ENCODE measurements at places on chromosomes 6 and 20.

DNA sequence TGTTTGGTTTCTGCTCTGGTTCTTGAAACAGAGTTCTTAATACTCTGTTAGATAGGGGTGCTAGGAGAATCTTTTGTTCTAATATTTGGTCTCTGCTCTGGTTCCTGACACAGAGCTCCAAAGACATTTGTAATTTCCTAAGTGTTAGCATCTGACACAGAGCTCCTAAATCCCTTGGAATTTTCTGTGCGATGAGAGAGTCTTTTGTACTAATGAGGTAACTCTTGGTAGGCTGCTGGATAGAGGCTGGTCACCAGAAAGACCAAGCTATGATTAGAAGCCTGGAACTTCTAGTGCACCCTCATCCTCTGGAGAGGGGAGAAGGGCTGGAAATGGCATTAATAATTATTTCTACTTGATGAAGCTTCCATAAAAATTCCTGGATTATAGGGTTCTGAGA is 7.7 kb upstream of the CD109 start:
- DNase-seq, result no peak

GRCh38 chr6:108609276-108609769 is 48.6 kb downstream of the FOXO3 start:
- DNase-seq, result no peak

GRCh38 chr6:133218852-133219251 is 22.3 kb upstream of the EYA4 start:
- no peak for DNase-seq

GRCh38 chr6:148677594-148678476 is 69.0 kb upstream of the UST start:
- DNase-seq, result no peak

DNA sequence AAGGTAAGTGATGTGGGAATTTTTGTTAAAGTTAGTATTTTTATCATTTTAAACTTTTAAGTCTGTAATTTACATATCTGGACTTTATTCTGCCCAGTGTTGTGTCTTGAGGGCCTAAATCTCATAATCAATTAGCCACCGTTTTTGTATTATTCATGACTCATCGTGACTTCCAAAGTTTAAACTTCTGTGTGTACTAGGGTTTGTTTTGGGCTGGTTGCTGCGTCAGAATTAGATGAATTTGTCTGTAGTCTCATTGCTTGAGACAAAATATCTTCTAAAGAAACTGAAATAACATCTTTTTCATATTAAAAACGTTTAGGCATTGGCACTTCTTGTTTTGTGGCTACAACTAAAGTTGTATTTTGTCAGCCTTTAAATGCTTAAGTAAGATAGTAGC is 41.3 kb downstream of the CDYL start:
- DNase-seq, result no peak

- DNase-seq, result no peak
These were observed 4.5 kb upstream of the TCEA2 start for GRCh38 chr20:64058536-64058935.

- peak; percentile 28 for DNase-seq
These were observed 706 bp upstream of the NANP start for GRCh38 chr20:25624500-25624939.

- no peak for DNase-seq
These were observed 1.1 kb downstream of the VAPB start for GRCh38 chr20:58389968-58390658.

- DNase-seq, result no peak
These were observed 157.9 kb downstream of the CD83 start for GRCh38 chr6:14275493-14275851.

DNA sequence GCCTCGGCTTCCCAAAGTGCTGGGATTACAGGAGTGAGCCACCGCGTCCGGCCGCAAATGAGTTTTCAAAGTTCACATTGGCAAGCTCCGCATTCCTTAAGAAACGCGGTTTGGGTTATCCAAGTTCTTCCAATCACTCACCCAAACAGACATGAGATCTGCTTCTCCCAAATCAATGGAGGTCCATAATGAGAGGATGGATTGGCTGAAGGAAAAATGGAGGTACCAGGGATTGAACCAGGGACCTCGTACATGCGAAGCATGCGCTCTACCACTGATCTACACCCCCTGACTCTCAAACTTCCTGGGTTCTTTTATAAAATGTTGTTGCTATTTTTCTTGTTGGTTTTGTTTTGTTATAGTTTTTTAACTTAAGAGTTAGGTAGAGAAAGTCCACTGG is 170.0 kb downstream of the GPX5 start:
- DNase-seq, result no peak

GRCh38 chr20:62367136-62367632 is at the start of gene LAMA5:
LAMA5 (minus strand) TSS chr20:62367312; CDS start chr20:62367245, 67 bp downstream.
- no peak for DNase-seq

DNA sequence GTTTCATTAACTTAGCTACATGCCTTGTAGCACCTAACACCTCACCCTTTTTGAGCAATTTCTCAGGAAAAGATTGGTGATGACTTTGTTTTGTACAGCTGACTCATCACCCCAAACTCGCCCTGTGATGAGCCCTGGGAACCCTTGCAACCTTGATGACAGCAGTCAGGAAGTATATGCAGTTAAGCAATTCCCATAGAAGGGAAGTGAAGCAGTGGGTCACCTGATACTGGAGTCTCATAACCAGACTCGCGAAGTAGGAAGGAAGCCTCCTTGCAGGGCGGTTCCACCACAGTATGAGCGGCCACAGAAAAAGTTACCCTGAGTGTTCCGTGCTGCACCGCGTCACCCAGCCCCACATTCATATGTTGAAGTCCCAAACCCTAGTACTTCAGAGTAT is 82.0 kb upstream of the EDN1 start:
- no peak for DNase-seq
